Stimulated activated CD8-positive, alpha-beta memory T cell treated with anti-CD3 and anti-CD28 coated beads, Interleukin-4, amount 100 ng/mL, for 24 hours (primary cell): ENCODE measurements at places on chromosomes 6 and 20.

GRCh38 chr6:111105578-111105977 lies 18.3 kb downstream of the SLC16A10 start:
- peak; percentile 14 for DNase-seq

DNA sequence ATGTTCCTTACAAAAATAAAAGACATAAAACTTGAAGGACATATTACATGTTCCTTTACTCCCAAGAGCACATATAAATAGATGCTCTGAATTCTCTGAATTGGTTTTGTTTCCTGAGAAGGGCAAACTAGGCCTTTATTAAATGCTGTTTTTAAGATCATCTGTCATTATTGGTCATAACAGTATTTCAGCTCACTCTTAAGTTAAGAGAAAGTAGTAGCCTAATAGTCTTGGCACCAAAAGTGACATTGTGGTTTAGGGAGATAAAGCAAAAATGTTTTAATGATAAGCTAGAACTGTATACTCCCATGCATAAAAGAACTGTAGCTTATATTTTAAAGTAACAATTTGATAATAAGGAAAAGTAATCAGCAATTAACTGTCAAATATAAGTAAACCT lies 361.1 kb upstream of the PTCHD4 start:
- no peak for DNase-seq

- DNase-seq = no peak
Observed at GRCh38 chr6:67629258-67629657, 1005.8 kb upstream of the ADGRB3 start.

- DNase-seq = no peak
Observed at GRCh38 chr6:168858926-168859325, 394.7 kb downstream of the THBS2 start.

GRCh38 chr20:10094566-10095173 lies 59.9 kb downstream of the ANKEF1 start:
- DNase-seq = no peak

- no peak for DNase-seq
Observed at GRCh38 chr6:21033575-21034026, 499.3 kb downstream of the CDKAL1 start.
